Mesothelial cell of epicardium (in vitro differentiated cells): ENCODE measurements at places on chromosomes 7 and 10.

GRCh38 chr10:45096001-45096400 lies 95.3 kb downstream of the ZNF22 start:
- DNase-seq, result no peak

DNA sequence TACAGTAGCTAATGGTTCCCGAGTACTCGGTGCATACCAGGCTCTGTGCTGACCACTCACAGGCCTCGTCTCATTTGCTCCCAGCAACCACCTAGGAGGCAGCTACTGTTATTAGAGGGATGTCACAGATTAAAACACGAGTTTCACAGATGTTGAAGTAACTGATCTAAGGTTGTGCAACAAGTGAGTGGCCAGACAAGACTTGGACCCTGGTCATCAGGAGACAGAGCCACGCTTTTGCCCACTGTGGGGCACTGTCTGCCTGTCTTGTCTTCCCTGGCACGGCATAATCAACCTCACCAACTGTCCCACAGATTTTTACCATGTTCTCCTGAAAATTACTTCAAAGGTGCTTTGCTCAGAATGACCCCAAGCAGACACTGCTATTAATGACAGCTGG lies 111.6 kb upstream of the HABP2 start:
- DNase-seq, result no peak

DNA sequence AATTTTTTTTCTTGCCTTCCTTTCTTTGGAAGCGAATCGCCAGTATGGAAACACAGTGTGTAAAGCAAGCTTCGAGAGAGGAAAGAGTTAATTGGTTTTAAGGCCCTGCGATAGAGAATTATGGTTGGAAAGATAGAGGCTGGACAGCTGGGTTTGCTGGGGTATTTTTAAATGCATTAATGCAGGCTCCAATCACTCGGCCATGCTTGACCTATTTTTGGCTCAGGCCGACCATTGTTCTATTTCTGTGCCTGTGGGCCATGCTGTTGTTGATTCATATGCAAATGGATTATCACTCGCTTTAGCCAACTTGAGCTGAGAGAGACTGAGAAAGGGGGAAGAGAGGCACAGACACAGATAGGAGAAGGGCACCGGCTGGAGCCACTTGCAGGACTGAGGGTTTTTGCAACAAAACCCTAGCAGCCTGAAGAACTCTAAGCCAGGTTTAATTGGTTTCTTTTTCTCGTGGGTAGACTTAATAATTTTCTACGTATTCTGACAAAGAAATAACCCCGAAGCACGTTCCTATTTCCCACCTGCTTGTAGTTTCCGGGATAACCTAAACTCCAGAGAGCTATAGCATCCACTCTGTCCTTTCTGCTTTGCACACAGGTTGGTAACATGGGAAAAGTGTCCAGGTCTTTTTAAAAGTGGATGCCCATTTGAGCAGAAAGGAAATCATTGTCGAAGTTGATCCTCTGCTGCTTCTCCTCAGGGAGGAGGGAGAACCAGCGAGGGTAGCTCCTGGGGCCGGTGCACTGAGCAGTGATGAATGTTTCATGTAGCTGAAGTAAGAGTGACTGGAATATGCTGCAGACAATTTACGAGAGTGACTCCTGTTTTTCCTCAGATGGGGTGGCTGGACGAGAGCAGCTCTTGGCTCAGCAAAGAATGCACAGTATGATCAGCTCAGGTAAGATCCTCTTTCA lies at the start of gene HDAC9:
HDAC9 (plus strand) TSS at position 338 of the 929 bp plus-strand sequence; CDS start at position 892, 554 bp downstream.
- no peak for DNase-seq

- DNase-seq, result no peak
Measured at GRCh38 chr7:156612930-156613329, 27.6 kb upstream of the RNF32 start.

GRCh38 chr7:106022193-106022821 lies 59.2 kb downstream of the CDHR3 start:
- no peak for DNase-seq

GRCh38 chr10:30803892-30804322 lies 174.4 kb upstream of the LYZL2 start:
- DNase-seq, result no peak

GRCh38 chr10:77638321-77639101 lies 903 bp upstream of the KCNMA1 start:
- peak; percentile 52 for DNase-seq

GRCh38 chr7:70458745-70459144 lies 673.2 kb upstream of the GALNT17 start:
- DNase-seq, result no peak
